ENCODE measurements at places on chromosomes 16 and 17. TPM values are rescaled to one million over a fixed set of nuclear protein-coding genes. Genes with fewer than 3 reads are reported as not detected.

- DNase-seq = no peak
These were observed 117.5 kb upstream of the CRHR1 start for GRCh38 chr17:45666641-45667040.

GRCh38 chr16:12538667-12539091, 265.0 kb downstream of the CPPED1 start:
- DNase-seq = no peak

DNA sequence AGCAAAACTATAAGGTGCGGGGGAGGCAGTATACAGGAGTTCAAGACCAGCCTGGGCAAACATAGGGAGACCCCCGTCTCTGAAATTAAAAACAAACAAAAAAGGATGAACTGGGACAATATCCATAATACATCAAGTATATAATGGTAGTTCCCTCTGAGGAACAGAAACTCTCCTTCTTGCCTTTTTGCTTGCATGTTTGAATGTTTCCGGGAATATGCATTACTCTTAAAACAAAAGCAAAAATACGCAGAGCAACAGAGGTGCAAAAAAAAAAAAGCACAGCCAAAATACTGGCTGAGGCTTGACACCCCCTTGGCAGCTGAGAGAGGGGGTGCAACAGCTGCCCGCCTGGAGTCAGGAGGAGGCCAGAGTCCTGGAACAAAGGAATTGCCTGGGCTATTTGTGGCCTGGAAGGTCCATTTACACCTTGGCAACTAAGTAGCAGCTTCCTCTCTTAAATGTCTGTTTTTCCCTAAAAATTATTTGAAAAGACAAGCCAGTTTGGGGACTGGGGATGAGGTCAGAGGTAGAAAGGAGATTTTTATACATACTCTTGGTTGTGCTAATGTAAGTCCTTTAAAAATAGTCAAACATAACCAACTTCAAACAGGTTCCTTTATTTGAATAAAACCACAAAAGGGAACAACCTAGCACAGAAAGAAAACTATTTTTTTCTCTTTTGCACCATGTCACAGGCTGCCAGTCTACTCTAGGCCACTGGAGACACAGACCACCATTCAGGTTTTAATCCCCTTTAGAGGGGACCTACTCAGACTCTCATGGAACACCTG, 19.5 kb downstream of the USP7 start:
- no peak for DNase-seq

- DNase-seq = no peak
These were observed 27.5 kb downstream of the MYBBP1A start for GRCh38 chr17:4527566-4528125.

DNA sequence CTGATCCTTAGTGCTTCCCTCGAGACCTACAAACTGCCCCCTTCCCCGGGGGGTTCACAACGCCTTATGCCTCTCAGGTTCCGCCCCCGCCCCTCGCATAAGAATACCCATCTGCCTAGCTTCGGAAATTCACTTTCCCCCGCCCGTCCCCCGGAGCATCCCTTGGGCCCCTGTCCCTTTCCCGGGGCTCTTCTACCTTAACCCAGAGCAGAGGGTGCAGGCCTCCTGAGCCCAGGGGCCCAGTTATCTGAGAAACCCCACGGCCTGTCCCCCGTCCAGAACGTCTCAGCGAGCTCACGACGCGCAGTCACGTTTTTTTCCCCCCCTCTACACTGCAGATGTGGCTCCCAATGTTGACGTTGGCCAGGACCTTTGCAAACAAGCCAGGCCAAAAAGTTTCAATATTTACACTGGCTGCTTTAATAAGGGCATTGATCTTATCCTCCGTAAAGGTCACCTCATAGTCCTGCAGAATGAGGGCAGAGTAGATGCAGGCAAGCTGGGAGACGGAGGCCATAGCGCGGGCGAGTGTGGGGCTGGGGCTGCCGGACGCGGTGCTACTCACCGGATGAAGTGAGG, 1.4 kb upstream of the NBR1 start:
- peak; percentile 66 for DNase-seq

DNA sequence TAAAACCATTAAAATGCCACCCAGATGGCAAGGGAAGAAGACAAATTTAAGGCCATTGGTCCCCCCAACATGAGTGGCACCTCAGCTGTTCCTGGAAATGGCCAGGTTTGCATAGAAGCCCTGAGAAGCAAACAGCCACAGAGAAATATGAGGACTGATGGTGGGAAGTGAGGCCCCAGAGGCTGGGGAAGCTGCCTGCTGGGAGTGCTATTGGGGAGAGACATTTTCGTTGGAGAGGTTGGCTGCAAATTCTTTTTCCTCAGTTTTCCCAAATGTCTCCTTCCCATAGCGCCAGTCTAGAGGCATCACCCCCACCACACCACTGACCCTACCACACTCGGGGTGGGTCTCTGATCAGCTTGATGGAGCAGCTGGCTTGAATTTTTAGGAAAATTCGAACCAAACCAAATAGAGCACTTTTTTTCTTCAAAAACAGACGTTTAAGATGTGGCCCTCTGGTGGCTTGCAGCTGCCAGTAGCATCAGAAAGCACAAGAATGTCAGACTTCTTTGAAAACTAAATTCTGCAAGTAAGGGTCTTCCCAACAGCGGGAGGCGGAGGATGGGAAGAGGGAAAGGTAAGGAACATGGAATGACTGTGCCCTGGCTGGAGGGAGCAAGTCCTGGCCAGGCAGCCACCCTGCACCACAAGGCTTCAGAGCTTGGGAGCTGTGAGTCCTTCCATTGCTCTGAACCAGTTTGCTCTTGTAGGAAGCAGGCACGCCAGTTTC, 13.2 kb upstream of the SLC12A3 start:
- no peak for DNase-seq

DNA sequence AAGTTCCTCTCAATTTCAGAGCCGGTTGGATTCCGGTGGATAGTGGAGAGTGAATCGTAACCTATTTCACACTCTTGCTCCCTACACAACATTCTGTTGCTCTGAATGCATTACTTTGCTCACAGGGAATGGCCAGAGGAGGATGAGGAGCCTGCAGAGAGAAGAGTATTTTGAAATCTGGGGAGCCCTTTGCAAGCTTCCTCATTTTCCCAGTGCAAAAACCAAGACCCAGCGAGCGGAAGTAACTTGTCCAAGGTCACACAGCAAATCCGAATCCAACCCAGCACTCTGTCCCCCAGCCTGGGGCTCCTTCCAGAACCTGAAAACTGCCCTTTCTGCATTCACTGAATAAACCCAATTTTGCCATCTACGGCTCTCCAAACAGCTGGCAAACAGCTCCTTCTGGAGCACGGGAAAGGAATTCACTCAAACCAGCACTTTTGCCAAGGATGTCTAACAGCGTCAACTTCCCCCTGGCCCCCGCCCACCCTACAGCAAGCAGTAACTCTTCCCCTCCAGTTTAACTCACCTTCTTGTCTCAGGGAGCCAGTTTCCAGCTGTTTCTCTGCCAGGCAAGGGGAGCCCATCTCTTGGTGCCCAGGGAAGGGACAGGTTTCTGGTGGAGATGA, 557 bp downstream of the KCNG4 start:
- DNase-seq = no peak

DNA sequence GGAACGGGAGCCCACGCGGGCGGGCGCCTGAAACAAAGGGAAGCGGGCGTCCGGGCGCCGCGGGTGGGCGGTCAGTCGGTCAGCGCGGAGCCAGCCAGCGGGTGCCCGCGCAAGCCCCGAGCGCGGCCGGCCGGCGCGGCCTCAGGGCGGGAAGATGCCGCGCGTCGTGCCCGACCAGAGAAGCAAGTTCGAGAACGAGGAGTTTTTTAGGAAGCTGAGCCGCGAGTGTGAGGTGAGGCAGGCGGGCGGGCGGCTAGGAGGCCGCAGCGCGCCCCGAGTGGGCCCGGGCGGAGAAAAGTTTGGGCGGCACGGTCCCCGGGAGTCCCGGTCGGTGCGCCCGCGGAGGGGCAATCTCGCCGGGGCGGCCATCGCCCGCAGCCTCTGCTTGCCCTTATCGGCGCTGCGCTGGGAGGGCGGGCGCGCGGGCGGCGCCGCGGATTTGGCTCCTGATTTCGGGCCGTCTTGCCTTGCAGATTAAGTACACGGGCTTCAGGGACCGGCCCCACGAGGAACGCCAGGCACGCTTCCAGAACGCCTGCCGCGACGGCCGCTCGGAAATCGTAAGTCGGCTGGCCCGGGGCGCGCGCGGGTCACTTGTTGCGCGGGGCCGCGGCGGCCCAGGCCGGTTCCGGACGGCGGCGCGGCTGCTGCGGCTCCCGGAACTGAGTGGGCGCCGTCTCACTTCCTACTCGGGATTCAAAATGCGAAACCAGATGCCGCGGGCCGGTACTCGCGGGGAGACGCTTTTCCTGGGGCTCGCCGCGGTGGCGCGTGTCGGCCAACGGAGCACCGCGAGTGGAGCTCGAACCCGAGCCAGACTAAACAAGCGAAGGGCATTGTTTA, 526 bp downstream of the CBFB start:
- DNase-seq = peak; percentile 81

GRCh38 chr16:49858200-49859124, 2.5 kb upstream of the ZNF423 start:
- peak; percentile 73 for DNase-seq

- no peak for DNase-seq
These were observed 2.7 kb upstream of the SPPL2C start for GRCh38 chr17:45841883-45842525.

NDEL1 gene
- total RNA-seq = 86.7 TPM

PPP1R27 gene
- total RNA-seq = not detected

CD300LG gene
- 22.8 TPM for total RNA-seq

TBC1D3G gene
- total RNA-seq = not detected

SCN4A gene
- total RNA-seq = 3.5 TPM

Measured in sciatic nerve (tissue), 2 donors.